ENCODE measurements at places on chromosomes 6 and 20.
A peak's percentile ranks its signal among the peaks of the same experiment; 100 is the strongest.

DNA sequence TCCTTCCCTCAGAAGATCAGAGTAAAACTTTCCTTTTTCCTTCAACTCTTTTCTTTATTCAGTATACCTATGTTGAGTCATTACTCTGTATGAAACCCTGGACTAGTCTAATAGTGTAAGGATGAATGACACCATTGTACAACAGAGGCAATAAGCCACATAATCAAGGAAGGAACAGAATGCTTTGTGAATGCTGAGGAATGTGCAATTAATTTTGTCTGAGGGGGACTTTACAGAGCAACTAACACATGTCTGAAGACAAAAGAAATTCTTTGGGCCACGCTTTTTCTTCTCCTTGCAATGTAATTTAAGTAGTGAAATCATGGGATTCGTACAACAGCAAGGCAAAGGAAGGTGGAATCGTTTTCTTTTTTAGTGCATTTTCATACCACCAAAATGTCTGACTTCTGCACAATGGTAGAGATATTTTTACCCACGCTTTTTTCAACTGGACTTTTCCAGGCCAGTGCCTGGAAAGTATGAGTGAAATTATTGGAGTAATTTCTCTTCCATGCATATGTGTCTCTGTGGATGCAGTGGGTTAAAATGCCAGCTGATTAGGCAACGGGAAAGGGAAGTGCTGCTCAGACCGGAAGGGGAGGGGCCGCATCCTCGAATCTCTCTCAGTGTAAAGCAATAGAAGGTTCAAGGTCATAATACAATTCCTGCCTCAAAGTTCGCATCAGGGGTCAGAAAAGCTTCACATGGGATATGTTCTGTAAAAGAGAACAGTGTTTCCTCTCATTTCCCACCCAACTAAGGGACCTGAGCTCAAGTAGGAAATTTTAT lies 89.9 kb upstream of the MTHFD1L start:
- peak; percentile 85 for DNase-seq

GRCh38 chr6:158954753-158955152 lies 45.2 kb downstream of the RSPH3 start:
- no peak for DNase-seq

- DNase-seq: peak; percentile 54
These were observed 32.9 kb downstream of the TRAM2 start for GRCh38 chr6:52543729-52544601.

DNA sequence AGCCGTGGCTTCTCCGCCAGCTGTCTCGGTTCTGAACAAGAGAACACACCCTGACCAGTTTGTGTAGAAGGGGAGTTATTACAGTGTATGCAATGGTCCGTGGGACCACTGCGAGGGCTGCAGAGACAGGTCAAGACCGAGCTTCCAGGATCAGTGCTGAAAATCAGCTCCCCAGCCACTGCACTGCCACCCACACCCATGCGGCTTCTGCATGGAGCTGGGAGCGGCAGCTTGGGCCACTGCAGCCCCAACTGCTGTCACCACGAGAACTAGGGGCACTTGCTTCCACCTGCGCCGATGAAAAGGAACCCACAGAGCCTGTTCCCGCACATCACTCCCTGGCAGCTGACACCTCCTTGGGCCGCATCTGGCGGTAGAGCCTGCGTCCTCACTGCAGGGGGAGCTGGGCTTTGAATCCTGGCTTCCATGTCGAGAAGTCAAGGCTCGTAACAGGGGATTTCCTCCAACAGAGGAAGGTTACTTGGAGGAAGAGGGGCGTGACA lies 56.2 kb downstream of the TMEM242 start:
- no peak for DNase-seq

- peak; percentile 33 for DNase-seq
These were observed 494.7 kb downstream of the CD83 start for GRCh38 chr6:14612016-14612980.

DNA sequence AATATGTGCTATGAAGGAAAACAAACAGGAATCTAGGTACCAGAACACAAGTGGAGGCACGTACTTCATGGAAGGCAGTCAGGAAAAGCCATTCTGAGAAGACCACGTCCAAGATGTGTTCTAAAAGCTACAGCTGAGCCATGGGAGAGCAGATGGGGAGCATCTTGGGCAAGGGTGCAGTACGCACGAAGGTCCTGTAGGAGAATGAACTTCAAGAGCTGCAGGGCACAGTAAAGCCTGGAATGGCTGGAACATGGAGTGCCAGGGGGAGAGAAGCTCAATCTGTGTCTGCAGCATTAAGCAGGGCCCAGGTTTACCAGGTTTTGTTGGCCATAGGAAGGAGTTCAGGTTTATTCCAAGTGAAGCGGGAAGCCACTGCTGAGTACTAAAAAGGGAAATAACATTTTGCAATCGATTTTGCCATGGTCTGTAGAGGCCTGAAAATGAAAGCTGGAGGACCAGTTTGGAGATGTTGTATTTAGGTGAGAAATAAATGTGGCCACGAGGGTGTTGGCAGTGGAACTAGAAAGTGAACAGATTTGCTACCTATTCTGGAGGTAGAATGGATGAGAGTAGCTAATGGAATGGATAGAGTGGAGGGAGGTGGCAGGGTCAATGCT lies 29.9 kb downstream of the ADTRP start:
- no peak for DNase-seq

- DNase-seq: peak; percentile 58
These were observed 76.2 kb upstream of the FRMD1 start for GRCh38 chr6:168155193-168155592.

DNA sequence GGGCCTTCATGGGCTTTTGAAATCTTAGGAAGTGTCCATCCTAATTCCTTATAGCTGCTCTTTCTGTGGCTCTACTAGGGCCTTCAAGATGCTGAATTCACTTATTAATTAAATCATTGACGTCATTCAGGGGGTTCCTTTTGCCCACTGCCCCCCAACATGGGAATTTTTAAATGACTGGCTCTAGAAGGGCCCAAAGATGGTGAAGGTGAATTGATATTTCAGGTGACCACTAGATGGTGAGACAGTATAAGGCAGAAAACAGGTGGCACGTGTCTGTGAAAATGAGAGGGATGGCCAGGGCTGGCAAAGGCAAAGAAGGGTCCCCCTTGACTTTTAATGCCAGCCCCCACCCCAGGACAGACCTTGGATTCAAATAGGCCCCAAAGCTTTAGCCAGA lies 11.8 kb downstream of the GNAS start:
- DNase-seq: no peak
